Pancreas (tissue), 10 donors: ENCODE measurements at places on chromosomes 16 and 17. TPM values are rescaled to one million over a fixed set of nuclear protein-coding genes. Genes with fewer than 3 reads are reported as not detected.

GRCh38 chr16:67169011-67169451, 1.3 kb upstream of the NOL3 start:
- no peaks in the 10 kb centered on the region for H3K27me3 ChIP-seq
- no peaks in the 10 kb centered on the region for H3K4me1 ChIP-seq
- no peaks in the 10 kb centered on the region for H3K36me3 ChIP-seq
- H3K27ac ChIP-seq: no peak overlapping the region
- DNase-seq: peak; percentile 26
- H3K4me3 ChIP-seq: no peak overlapping the region

- DNase-seq: no peak
- no peak overlapping the region for H3K4me3 ChIP-seq
- H3K27ac ChIP-seq: no peak overlapping the region
- H3K27me3 ChIP-seq: no peaks in the 10 kb centered on the region
- H3K36me3 ChIP-seq: no peaks in the 10 kb centered on the region
Observed at GRCh38 chr16:60810250-60810649, 1226.0 kb downstream of the CDH8 start.

- no peak for DNase-seq
- no peak overlapping the region for H3K4me3 ChIP-seq
Observed at GRCh38 chr17:13593021-13593751, 8.5 kb downstream of the HS3ST3A1 start.

GRCh38 chr17:77670173-77670572, 288.3 kb upstream of the TNRC6C start:
- H3K27me3 ChIP-seq: no peaks in the 10 kb centered on the region
- no peak overlapping the region for H3K4me3 ChIP-seq
- no peak overlapping the region for H3K27ac ChIP-seq
- no peaks in the 10 kb centered on the region for H3K36me3 ChIP-seq
- H3K4me1 ChIP-seq: no peaks in the 10 kb centered on the region
- DNase-seq: no peak

DNA sequence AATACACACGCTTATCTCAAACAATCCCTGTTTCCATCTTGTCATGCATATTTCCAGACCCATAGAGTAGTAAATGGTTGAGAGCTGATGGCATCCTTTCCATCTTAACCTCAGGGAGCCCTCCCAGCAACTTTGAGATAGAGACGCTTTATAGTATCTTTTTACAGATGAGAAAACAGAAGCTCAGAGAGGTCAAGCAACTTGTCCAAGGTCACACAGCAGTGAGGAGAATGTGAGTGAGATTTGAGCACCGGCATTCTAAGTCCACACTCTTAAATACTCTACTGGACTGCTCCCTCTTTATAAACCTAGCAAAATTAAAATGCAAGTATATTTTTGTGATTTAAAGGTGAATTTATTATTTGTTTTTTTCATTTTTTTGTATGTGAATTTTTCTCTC, 19.9 kb upstream of the KCNG4 start:
- no peaks in the 10 kb centered on the region for H3K27me3 ChIP-seq
- no peak for DNase-seq
- no peaks in the 10 kb centered on the region for H3K4me1 ChIP-seq

DNA sequence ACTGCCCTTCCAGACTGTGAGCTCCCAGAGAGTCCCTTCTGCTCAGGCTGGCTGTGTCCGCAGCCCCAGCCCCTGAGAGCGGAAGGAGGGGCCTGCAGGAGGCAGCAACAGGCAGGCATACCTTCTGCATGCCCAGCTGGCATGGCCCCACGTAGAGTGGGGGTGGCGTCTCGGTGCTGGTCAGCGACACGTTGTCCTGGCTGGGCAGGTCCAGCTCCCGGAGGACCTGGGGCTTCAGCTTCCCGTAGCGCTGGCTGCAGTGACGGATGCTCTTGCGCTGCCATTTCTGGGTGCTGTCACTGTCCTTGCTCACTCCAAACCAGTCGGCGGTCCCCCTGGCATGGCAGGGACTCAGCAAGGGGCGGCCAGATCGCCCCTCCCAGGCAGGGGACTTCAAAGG, 9.0 kb downstream of the RHBDF1 start:
- H3K4me1 ChIP-seq: no peaks in the 10 kb centered on the region
- H3K27ac ChIP-seq: no peak overlapping the region
- no peaks in the 10 kb centered on the region for H3K27me3 ChIP-seq
- H3K4me3 ChIP-seq: no peak overlapping the region
- peak; percentile 31 for DNase-seq

Gene PHOSPHO1
- total RNA-seq: not detected

Gene PAGR1
- total RNA-seq: 13.7 TPM

DNA sequence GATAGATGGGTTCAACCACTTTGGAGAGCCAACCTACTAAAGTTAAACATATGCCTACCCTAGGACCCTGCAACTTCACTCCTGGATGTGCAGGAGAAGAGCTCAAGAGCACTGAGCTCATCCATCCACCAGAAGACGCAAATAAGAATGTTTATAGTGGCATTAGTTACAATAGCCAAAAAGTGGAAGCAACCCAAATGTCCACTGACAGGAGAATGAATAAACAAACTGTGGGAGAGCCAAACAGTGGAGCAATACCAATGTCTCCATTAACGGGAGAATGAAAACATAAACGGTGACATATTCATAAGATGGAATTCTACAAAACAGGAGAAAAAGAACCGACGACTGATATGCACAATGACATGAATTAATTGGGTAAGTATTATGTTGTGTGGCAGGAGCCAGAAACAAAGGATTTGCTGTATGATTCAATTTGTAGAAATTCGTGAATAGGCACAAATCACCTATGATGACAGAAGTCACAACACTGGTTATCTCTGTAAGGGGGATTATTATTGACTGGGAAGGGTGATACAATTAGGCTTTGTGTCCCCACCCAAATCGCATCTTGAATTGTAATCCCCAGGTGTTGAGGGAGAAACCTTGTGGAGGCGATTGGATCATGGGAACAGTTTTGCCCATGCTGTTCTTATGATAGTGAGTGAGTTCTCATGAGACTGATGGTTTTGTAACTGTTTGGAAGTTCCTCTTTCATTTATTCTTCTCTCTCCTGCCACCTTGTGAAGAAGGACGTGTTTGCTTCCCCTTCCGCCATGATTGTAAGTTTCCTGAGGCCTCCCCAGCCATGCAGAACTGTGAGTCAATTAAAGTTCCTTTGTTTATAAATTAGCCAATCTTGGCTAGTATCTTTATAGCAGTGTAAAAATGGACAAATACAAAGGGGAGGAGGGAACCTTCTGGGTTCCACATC, 57.9 kb upstream of the PLCG2 start:
- H3K36me3 ChIP-seq: no peaks in the 10 kb centered on the region
- H3K4me3 ChIP-seq: no peak overlapping the region
- DNase-seq: no peak
- H3K27me3 ChIP-seq: no peaks in the 10 kb centered on the region

Gene P2RX5
- total RNA-seq: 0.56 TPM

DNA sequence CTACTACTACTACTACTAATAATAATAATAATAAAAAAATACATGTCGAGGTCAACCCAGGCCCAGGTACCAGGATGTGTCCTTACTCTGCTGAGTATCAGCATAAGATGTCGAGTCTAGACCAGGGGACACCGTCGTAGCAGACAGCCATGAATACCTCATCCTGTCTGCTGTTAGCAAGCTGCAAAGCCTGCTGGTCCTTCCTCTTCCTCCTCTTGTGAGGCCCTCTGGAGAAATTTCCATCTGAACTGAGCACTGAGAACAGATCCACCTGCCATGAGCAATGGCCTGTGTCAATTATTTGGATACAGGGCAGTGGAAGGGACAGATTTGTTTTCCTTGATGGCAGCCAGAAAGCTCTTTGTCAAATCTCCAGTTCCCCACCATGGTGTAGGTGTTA, 168.5 kb downstream of the XYLT1 start:
- H3K4me3 ChIP-seq: no peak overlapping the region
- DNase-seq: no peak
- no peaks in the 10 kb centered on the region for H3K27me3 ChIP-seq
- H3K36me3 ChIP-seq: no peaks in the 10 kb centered on the region
- peaks cover 69% of the 10 kb centered on the region for H3K4me1 ChIP-seq

DNA sequence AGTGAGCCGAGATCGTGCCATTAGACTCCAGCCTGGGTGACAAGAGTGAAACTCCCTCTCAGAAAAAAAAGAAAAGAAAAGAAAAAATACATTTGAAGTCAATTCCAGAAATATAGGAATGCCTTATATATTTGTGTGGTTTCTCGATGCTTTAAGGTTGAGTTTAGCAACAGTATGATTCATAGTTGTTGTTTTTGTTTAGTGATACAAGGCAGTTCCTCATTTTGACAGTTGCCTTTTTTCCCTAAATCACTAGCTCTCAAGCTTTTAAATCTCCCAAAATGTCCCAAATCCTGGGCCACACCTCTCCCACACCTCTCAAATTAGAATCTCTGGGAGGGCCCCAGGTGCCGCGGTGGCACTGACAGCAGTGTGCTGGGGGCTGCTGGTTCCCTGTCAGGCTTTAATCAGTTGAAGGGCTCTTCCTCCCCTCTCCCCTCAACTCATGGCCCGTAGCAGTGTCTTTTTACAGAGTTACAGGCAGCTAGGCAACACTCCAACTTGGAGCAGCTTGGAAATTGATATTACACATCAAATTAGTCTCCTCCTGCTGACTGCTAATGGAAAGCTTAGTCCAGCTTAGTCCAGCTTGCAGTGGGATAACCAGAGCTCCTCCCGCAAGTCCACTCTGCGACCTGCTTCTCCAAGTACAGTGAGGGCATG, 58.4 kb downstream of the EPN2 start:
- no peak overlapping the region for H3K27ac ChIP-seq
- DNase-seq: no peak
- H3K27me3 ChIP-seq: no peaks in the 10 kb centered on the region

DNA sequence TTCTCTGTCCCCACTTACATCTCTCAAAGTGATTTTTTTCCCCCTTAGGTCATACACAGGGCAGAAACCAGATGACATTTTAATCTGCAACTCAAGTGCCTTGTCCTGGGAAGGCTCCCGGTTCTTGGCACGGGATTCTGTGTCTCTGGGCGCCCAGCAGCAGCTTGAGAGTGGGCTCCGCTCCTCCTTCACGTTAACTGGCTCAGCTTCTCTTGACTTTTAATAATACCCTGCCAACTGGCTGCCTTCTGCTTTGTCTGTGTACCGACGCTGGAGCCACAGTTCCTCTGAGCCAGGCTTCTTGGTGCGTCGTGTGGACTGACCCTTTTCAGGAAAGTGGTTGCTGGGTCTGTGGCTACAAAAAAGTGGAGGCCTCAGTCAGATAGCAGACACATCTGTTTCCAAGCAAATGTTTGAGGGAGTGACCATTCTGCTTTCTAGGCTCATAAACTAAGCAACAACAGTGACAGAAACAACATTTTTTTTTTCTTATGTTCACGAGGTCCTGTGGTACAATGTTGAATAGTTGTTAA, 64.9 kb downstream of the IRF8 start:
- no peaks in the 10 kb centered on the region for H3K27me3 ChIP-seq
- H3K4me1 ChIP-seq: no peaks in the 10 kb centered on the region
- H3K4me3 ChIP-seq: no peak overlapping the region

DNA sequence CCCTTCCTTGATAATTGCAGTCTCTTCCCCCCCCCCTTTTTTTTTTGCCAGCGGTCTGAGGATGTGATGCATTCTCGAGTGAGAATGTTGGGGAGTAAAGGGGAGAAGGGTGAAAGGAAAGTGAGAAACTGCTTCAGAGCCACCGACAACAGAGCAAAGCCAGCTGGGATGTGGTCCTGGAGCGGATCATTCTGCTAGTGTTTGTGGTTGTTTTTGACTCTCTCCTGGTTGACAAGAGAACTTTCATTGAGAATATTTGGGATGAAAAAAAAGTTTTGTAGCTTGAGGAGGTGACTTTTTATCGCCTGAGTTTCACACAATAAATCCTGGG, 1.3 kb downstream of the NF1 start:
- H3K27me3 ChIP-seq: no peaks in the 10 kb centered on the region
- H3K36me3 ChIP-seq: no peaks in the 10 kb centered on the region
- H3K4me1 ChIP-seq: peaks cover 4% of the 10 kb centered on the region
- peak overlapping the region; percentile 79 for H3K4me3 ChIP-seq
- DNase-seq: no peak

DNA sequence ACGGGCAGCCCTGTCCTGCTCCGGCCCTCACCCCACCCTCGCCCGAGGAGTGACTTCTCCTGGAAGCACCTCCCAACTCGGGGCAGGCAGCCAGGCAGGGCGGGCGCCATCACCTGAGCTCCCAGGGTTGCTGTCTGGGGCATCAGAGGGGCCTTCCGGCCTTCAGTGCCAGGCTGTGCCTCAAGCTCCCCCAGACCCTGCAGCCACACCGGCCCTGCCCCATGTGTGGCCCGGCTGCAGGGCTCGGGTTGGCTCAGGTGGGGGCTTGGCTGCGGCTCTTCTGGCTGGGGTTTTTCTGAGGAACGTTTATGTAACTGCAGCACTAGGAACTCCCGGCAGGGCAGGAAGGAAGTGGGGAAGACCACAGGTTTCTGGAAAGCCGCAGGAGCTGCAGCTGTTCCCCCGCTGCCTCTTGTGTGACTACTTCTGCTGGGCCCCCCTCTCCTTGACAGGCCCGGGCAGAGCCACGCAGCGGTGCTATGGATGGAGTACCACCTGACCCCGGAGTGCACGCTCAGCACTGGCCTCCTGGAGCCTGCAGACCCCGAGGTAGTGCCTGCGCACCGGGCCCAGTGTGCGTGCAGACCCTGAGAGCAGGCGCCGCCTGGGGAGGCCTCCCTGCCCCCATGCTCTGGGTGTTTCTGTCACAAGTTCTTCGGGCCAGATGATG, 45.6 kb downstream of the PRMT7 start:
- no peaks in the 10 kb centered on the region for H3K4me1 ChIP-seq
- peaks cover 40% of the 10 kb centered on the region for H3K36me3 ChIP-seq
- no peak overlapping the region for H3K4me3 ChIP-seq
- no peak for DNase-seq
- H3K27me3 ChIP-seq: no peaks in the 10 kb centered on the region

- H3K4me1 ChIP-seq: peaks cover 7% of the 10 kb centered on the region
- DNase-seq: peak; percentile 86
- H3K27ac ChIP-seq: peak overlapping the region; percentile 75
- H3K4me3 ChIP-seq: peak overlapping the region; percentile 96
- no peaks in the 10 kb centered on the region for H3K27me3 ChIP-seq
Observed at GRCh38 chr17:752620-753219, 656 bp upstream of the GEMIN4 start.

- peak overlapping the region; percentile 56 for H3K4me3 ChIP-seq
- peak overlapping the region; percentile 98 for H3K27ac ChIP-seq
Observed at GRCh38 chr17:69326377-69327059, 415 bp downstream of the ABCA5 start.

- H3K4me3 ChIP-seq: no peak overlapping the region
- no peaks in the 10 kb centered on the region for H3K27me3 ChIP-seq
- no peak overlapping the region for H3K27ac ChIP-seq
- DNase-seq: peak; percentile 34
- no peaks in the 10 kb centered on the region for H3K36me3 ChIP-seq
- no peaks in the 10 kb centered on the region for H3K4me1 ChIP-seq
Observed at GRCh38 chr17:36818134-36818825, 119.0 kb upstream of the LHX1 start.

DNA sequence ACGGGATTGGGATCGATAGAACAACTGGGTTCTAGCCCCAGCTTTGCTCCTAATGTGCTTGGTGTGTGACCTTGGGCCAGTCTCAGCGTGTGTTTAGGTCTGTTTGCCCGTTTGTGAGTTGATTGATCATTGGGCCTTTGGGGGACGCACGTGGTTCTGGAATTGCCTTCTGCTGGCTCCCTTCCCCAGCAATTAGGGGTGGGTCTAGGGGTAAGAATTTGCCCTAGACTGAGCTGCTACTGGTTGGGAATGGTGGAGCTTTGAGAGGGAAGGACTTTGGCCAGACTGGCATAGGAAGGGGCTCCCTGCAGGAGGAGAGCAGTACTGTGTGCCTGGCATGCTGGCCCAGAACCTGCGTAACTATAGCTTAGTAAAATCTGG, 1.5 kb downstream of the SPNS2 start:
- peaks cover 27% of the 10 kb centered on the region for H3K4me1 ChIP-seq
- no peaks in the 10 kb centered on the region for H3K27me3 ChIP-seq
- H3K4me3 ChIP-seq: peak overlapping the region; percentile 52
- H3K36me3 ChIP-seq: no peaks in the 10 kb centered on the region
- no peak for DNase-seq
